ENCODE measurements at places on chromosomes 7 and 10.
A peak's percentile ranks its signal among the peaks of the same experiment; 100 is the strongest.

DNA sequence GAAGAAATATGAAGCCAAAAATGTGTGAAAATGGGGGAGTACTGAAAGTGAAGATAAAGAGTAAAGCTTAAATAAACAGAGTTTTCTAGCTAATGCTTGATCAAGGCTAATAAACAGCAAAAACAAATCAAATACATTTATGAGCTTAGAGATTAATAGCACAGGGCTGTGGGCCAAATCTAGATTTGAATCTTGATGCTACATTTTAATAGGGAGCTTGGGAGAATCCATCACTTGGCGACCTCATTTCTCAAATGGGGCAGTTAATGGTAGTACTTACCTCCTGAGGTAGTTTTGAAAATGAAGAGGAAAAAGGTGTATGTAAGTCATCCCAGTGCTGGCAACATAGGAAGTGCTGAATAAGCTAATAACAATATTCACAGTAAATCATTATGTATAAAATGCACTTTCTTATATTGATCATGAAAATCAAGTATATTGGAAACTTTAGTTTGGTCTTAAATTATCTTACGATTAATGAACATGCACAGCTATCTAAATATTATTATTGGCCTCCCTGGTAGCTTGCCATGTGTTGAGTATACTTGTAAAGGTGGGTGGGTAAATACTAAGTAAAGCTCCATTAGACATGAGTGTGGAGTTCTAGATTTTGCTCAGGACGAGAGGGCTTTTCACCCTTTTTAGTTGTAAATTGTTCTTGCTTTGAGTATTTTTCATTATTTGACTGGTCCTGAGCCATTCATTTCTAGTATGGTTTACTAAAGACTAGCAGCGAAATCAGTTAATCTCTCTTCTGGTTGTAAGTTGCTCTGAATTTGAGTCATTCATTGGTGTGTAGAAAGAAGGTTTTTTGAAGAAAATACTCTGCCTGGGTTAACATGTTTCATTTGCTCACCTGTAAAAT lies 5.1 kb downstream of the BICC1 start:
- no peak for DNase-seq

DNA sequence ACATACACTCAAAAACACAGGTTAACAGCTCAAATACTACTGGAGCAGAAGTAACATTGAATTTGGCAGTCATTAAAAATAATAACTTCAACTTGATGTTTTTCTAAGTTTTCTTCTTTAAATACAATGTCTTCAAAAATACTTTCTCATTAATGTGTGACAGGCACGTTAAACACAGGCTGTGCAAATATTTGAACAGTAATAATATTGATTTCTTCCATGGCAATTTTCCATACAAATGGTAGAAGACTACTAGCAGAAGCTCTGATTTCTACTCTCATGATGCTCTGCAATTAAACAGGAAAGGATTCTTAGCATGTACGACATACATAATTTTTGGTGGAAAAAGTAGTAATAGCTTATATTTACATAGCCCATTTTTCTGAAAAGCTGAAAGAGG lies 47.4 kb downstream of the NRP1 start:
- no peak for DNase-seq

DNA sequence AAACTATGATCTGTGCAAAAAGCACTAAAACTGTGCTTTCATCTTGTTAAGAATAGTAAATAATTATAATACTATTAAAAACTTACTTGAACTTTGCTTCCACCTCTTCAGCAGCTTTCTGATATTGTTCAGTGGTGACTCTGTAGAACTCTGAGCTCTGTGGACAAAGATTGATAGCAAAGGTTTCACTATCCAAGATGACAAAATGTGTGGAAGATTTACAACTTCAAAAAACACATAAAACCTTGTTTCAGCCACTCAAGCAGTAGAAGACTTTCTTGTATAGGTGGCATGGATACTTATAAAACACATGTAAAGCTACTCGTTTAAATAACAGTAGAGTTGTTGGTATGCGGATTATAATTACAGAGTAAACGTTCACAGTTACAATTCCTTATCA lies 243.6 kb downstream of the CHCHD3 start:
- no peak for DNase-seq

DNA sequence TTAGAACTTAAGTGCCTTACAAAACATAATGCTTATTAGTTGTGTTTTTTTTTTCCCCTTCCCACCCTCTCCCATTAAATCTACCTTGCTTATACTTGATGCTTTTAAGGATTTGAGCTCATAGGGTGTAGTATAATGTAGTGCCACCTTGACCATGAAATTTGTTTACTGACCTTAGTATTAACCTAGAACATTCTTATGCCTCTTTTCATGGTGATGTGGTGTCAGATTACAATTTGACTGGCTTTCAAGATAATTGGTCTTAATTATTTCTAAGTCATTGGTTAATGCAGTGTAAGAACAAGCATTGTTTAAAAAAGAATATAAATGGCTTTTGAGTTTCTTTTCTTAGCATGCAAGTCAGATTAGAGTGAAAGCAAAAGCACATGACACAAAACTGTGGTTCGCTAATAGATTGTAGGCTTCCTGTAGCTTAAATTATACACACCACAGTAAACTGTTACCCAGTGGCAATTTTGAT lies 61.8 kb downstream of the ADD3 start:
- no peak for DNase-seq

GRCh38 chr7:13279854-13280435 lies 592.5 kb downstream of the ARL4A start:
- no peak for DNase-seq

DNA sequence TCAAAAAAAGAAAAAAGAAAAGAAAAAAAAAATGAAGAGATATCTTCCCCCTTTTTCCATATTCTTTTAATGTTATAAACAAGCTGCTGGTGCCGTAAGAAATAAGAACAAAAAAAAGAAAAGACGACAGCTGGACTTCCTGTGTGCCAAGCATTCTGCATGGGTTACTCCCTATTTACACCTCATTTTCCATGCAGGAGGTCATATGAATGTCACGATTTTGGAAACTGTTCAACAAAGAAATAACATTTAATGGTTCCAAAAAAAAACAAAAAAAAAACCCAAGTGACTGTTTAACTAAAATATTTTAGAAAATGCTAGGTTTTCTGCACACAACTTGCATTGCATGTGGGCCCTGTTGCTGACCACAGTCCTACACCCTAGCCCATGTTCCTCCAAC lies 159.3 kb downstream of the TNS3 start:
- DNase-seq = no peak

DNA sequence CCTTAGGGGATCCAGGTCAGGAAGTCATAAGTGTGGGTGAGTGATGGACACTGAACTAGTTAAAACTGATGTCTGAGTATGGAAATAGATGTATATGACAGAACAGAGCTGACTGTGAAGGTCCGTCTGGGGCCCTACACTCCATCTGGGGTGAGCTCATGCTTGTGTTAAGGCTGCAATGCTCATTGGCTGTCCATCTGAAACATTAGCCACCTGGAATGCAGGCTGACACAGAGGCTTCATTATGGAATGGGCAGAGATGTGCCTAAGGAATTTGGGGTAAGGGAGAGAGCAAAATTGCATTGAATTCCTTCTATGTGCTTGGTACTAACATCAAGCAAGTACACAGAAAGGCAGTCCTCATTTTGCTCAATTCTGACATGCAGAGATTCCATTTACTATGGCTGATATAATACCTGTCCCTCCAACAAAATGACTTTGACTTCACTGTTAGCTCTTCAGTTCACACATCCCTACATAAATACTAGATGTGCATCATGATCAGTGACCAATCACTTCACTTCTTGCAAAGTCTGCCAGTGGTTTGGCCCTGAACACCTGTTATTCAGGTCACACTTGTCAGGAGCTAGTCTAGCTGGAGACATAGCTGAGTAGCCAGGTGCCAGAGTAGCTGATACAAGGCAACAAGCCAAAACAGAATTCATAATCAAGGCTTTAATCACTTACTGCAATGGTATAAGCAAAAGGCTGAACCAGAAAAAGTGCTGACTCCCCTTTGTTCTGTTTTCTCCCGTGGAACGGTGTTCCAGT lies 128.9 kb upstream of the VWC2 start:
- DNase-seq = no peak

- no peak for DNase-seq
These were observed 689.5 kb downstream of the DNAJB9 start for GRCh38 chr7:109259151-109259550.

DNA sequence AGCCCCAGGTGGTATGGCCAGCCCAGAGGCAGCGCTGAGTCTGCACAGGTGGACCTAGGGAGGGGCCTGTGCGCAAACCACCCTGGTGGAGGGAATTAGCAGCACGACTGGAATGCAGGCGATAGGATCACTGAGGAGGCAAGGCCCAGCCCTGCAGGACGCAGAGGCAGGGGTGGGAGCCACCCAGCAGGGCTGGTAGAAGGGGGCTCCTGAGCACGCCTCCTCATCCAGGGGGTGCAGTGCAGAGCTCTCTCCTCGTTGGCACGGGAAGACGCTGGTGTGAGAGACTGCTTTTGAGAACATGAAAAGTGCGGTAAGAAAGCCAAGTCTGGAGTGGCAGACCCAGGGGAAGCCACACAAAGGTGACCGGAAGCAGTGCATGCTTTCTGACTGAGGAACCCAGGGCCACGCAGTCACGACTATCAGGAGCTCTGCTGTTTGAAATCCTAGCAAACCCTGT lies 6.0 kb downstream of the FXYD4 start:
- DNase-seq = no peak

GRCh38 chr7:67100956-67101361 lies 104.3 kb downstream of the TYW1 start:
- DNase-seq = no peak

GRCh38 chr10:88070080-88070880 lies 206.9 kb downstream of the PTEN start:
- DNase-seq = no peak

- no peak for DNase-seq
These were observed 152.4 kb upstream of the ADO start for GRCh38 chr10:62652114-62652513.

- no peak for DNase-seq
These were observed 192.8 kb downstream of the ADK start for GRCh38 chr10:74343804-74344203.

- DNase-seq = peak; percentile 52
These were observed 115.9 kb upstream of the ADAM12 start for GRCh38 chr10:126504063-126504760.

GRCh38 chr10:46534828-46535524 lies 21.5 kb downstream of the GPRIN2 start:
- no peak for DNase-seq

DNA sequence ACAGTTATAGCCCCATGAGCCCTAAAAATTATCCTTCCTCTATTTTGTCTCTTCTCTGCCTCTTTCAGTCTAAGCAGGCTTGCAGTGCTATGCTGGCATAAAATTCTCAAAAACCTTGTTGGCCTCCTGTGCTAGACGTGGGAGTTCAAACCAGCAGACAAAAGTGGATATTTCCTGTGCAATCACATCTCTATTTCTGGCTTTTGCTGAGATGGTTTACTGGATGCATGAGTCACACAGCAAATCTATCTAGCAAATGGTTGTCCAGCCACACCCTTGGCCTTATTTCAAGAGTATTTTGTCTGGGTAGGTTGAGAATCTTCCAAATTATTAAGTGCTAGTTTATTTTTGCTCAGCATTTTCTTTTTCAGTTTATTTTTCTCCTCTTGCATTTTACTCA lies 370.8 kb downstream of the CDC14C start:
- DNase-seq = no peak

DNA sequence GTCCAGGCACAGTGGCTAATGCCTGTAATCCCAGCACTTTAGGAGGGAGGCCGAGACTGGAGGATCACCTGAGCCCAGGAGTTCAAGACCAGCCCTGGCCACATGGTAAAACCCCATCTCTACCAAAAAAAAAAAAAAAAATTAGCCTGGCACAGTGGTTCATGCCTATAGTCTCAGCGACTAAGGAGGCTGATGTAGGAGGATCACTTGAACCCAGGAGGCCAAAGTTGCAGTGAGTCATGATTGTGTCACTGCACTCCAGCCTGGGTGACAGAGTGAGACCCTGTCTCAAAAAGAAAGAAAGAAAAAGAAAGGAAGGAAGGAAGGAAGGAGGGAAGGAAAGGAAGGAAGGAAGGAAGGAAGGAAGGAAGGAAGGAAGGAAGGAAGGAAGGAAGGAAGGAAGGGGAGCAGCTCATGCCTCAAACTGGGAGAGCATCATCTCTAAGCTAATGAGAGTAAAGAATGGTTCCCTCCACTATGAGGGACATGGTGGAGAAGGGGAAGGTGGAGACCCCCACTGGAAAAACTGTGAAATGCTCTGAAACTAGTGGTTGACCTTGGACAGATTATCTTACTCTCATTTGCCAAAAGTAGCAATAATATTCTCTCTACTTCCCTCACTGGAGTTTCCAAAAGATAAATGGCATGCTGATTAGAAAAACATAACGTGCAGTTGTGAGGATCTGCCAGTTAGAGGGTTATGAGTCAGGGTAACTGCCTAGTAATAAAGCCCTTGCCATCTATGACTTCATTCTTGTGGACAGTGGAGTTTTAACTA lies 16.8 kb downstream of the GIMAP5 start:
- DNase-seq = no peak

DNA sequence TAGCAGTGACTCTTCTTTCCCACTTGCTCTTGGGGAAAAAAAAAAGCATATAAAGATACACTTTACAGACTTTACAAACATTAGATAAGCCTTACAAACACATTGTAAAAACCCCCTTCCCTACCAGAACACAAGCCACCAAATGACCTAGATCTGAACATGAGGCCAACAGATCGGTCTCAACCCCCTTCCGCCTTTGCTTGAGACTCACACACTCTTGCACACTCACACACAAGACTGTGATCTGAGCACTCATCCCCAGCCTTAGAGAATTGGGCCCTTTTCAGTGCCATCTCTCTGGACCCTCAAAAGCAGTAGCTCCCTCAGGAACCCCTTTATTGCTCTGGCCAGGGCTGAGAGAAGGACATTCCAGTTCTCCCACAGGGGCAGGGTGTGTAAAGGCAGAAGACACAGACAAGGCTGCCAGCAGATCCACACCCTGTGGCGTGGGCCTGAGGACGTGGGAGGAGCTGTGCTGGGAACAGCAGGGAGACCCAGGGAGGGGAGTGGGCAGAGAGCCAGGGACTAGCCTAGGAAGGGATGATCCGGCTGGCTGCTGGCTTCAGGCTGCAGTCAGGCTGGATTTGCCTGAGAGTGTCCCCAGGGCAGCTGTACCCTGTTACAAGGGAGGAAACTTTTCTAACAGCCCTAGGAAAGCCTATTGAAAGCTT lies 206.7 kb downstream of the KIAA1217 start:
- no peak for DNase-seq

GRCh38 chr7:126635545-126635944 lies 617.2 kb downstream of the GRM8 start:
- DNase-seq = no peak

DNA sequence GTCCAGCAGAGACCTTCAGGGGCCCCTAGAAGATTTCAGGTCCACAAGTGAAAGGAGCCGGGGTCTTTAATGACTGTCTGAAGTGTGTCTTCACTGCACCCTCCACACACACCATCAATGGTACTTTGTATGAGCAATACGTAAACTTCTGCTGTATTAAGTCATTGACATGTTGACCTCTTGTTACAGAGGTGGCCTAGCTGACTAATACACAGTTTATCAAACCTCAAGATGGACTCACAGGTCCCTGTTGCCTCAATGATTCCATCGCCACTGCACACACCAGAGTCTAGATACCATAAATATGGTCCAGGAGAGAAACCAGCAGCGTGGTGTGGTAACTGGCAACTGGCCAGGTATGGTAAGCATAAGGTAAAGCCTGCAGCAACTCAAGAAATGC lies 19.5 kb downstream of the KCNMA1 start:
- DNase-seq = no peak

GRCh38 chr10:6002809-6003510 lies 25.6 kb upstream of the IL15RA start:
- no peak for DNase-seq

GRCh38 chr7:125618516-125618915 lies 688.9 kb upstream of the POT1 start:
- DNase-seq = no peak

Measured in endothelial cell (in vitro differentiated cells).